KBM-7 (cell line): ENCODE measurements at places on chromosomes 5 and 9.

DNA sequence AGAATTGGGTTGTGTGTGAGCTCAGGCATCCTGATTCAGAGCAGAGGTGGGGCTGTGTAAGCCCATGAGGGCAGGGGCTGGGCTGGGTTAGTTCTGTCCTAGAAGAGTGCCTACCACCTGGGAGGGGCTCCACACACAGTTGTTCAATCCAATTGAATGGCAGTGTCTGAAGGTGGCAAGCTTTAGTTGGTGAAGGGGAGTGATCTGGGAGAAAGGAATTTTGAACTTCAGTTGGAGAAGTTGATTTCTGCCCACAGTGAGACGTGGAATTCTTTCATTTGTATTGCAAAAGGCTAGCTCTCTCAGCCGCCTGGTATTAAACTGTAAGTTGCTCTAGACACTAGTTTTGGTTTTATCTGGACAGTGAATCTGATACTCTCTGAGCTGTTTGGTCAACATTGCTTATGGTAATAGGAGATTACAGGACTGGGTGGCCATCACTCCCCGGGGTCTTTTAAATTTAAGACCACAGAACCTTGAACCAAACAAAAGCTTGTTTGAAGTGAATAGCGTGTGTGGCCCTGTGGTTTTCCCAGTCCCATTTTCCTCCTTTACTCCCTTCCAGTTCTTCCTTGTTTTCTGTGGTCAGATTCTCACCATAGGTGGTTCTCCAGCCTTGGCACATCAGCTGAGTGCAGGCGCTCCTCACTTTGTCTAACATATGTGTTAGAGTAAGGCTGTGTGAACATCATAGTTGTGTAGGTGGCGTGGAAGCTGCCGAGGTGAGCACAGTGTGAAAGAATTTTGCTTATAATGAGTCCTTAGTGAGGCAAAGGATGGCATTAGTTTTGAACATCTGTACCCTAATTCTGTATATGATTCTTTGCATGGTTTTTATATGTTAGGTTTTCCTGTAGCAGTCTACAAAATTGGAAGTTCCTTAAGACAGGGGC lies 78.0 kb downstream of the ARHGAP26 start:
- DNase-seq = no peak

- DNase-seq = no peak
Measured at GRCh38 chr5:77638763-77639671, 504 bp upstream of the OTP start.

DNA sequence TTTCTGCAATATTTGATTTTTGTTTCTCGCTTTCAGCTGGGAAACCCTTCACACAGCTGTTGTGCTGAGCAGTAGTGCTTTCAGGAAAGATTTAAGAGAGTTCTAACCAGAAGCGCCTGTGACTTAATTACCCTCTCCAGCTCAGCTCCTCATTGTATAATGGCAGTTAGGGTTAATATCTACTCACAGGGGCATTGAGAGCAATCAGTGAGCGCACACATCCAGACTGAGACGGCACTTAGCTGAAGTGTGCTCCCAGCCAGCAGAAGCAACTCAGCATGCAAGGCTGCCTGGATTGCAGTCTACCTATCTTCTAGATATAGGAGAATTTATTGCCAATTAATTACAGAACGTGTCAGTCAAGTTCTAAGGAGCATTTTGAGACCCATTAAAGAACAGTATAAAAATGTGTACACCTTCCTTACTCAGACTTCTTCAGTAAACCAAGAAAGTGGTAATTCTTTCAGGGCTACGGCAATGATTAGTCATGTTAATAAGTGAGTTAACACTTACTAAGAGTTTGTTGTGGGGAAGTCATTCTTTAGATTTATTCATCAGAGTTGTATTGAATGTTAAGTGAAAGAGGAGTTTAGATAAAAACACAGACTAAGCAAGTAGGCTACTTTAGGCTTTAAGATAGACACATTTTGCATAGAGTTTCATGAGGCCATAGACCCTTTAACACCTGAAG lies 111.7 kb upstream of the PCAT7 start:
- DNase-seq = no peak

DNA sequence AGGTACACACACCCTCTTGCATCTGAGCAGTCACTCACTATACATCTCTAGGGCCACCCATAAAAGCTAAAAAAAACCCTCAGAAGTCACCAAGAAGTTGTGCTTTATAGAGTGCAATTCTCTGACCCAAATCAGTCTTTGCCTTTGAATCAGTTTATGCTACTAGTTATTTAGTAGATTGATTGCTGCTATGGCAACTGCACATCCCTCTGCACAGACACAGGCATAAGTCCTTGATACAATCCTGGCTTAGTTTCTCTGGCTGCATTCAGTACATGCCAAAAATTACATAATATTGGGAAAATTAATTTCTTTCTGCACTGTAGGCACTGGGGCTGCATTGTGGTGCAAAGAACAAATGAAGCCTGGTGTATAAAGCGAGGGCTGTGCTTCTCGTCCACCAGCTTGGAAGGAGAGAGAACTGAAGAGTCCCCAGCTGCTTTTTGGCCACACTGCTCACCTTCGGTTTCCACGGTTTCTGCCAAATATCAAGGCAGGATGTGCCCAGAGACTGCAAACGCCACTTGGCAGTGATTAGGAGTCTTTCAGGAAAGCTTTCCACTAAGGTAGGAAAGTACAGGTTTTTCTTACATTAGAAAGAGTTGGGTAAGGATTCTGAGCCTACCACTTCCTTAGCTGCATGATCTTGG lies 258.4 kb downstream of the ELAVL2 start:
- DNase-seq = no peak

DNA sequence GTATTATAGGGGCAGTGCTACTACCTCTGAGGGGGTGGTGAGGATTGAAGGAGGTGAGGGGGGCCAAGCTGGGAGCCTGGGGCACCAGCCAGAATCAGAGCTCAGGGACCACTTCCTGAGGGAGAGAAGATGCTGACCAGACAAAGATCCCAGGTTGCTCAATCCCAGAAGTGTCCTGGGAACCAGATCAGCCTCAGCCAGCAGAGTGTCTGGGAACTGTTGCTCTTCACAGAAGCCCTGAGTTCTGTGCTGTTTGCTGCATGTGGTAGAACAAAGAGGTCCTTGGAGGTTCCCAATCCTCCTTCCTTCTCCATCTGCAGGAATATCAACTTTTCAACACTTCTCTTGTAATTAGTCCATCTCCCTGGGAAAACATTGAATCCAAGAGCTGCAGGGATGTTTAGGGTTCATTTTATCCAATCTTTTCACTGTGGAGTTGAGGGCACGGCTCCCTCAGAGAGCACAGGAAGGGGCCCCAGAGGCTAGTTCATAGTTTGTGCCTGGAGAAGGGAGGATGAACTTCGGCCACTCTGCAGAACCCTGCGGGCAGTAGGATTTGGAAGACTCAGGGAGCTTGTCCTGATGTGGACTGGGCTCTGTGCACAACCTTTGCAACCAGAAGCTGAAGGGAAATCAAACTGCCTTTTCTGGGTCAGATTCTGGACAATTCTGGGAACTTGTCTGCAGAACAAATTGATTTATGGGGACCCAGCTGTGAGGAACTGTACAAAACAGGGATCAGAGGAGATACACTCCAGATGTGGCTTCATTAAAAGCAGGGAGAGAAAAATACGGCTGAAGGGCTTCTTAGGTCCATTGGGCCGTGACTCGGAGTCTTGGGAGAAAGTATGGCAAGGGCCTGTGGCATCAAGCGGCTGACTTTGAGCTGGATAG lies 57.1 kb downstream of the GALNT12 start:
- no peak for DNase-seq

DNA sequence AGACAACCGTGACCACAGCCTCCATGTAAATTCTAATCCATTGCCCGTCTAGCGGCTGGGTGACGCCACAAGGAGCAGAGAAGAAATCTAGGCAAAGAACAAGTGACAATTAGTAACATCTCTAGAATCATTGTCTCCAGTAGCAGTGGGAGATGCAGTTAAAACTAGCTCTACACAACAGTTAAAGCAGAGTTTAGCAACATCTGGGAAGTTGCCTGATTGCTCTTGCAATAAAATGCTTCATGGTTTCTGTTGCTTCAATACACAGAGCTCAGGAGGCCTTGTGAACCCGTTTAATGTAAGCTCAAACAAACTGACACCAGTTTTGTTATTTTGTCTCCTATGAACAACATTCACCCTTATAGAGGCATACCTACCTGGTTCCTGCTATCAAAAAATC lies 369.8 kb upstream of the PDE4D start:
- no peak for DNase-seq

GRCh38 chr9:83956436-83957247 lies 23.4 kb downstream of the HNRNPK start:
- DNase-seq = no peak

DNA sequence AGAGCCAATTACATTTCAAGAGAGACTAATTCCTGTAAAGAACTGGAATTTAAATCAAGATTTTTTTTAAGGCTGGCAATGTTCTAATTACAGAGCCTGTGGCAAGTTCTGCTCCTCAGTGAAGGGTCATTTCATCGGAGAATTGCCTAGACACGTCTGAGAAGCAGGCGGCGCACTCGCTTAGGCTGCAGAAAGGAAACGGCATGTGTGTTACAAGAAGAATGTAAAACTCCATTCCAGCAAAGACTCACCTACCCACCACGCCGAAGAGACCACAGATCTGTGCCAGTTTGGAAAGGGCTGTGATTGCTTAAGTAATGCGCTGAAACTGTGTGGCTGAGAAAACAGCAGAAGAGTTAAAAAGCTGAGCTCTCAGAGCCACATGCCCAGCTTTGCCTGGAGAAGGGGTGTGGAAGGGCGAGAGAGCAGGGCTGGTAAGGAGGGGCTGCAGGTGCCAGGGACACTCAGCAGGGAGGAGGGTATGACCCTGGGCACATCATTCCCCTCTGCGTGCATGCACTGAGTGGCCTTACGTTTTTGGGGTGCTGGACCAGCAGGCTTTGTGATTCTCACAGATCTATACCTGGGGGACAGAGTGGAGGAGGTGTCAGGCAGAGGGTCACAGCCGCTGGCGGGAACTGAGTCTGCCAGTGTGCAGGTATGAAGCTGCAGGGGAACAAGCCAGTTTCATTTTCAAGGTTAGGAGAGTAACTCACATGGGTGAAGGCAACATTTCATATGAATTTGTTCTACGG lies 17.8 kb upstream of the SLC25A51 start:
- DNase-seq = no peak

GRCh38 chr5:24363789-24364481 lies 280.8 kb downstream of the CDH10 start:
- DNase-seq = peak; percentile 46

GRCh38 chr5:160545832-160546231 lies 124.2 kb downstream of the PTTG1 start:
- DNase-seq = no peak

DNA sequence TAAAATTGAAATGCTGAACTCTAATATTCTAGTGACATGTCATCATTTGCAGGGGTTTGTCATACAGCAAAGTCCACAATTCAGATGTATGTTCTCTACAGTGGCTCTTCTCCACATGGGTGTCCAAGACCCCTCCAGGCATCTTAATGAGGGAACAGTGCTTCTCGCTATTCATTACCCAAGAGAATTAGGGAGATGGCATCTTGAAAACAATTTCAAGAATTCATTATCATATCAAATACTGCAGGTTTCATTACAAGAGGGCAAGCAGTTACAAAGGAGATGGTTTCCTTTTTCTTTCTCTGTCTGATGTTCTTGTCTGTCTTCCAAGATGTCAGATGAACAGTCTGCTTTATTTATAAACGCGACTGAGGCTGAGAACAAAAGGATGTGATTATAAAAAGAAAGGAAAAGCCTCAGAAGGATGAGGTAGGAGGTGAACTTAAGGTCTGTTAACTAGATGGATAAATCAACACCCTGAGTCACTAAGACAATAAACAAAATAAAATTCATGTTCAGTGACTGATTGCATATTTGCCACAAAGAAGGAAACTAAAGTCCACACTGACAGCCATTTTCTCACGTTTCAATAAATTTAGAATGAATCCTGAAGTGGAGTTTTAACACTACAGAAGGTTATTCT lies 326.7 kb upstream of the EFNA5 start:
- DNase-seq = no peak

DNA sequence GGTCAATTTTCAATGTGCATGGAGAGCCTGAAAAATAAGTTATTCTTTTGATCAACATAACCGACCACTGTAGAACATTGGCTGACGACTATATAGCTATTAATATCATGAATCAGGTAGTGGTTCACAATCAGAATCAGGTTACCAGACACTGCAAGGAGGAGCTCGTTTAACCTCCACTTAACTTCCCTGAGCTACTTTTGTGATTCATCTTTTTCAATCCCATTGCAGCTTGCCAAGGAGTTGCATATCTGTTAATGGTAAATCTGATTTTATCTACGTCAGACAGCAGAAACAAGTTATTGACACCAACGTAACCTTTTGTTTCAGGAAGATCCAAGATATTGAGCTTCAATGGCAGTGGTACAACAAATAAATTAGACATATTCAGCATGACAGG lies 2263.8 kb upstream of the ACO1 start:
- no peak for DNase-seq

GRCh38 chr9:20358207-20358606 lies 264.1 kb downstream of the MLLT3 start:
- DNase-seq = no peak

GRCh38 chr5:4977416-4978110 lies 162.6 kb upstream of the ADAMTS16 start:
- no peak for DNase-seq

GRCh38 chr5:40274568-40274967 lies 405.1 kb upstream of the PTGER4 start:
- DNase-seq = no peak

DNA sequence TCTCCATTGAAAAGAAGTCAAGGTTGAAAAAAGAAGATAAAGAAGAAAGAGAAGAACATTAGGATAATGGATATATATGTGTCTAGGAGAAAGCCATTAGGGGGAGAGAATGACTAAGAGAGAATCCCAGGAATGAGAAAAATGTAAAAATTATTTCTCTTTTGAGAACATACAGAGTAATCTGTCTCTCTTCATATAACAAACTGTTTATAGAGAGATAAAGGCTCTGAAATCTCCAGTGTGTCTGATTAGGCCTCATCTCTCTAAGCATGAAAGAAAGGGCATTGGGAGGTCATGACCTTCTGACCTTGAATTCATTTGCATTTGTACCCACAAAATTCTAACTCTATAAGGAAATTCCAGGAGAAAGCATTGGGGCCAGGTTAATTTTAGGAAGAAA lies 3.5 kb upstream of the MPDZ start:
- DNase-seq = no peak

DNA sequence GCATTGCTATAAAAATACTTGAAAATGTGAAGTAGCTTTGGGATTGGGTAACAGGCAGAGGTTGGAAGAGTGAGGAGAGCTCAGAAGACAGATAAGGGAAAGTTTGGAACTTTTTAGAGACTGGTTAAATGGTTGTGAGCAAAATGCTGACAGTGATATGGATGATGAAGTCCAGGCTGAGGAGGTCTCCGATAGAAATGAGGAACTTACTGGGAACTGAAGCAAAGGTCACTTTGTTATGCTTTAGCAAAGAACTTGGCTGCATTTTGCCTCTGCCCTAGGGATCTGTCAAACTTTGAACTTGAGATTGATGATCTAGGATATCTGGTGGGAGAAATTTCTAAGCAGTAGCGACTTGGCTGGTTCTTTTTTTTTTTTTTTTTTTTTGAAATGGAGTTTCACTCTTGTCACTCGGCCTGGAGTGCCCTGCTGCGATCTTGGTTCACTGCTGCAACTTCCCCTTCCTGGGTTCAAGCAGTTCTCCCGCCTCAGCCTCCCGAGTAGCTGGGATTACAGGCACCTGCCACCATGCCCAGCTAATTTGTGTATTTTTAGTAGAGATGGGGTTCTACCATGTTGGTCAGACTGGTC lies 998.9 kb downstream of the TLE1 start:
- no peak for DNase-seq

- DNase-seq = no peak
Measured at GRCh38 chr5:132648355-132648754, 9.6 kb upstream of the IL13 start.
